Bone marrow (tissue), 2 donors: ENCODE measurements at places on chromosomes 2 and 18.
A peak's percentile ranks its signal among the peaks of the same experiment; 100 is the strongest.

DNA sequence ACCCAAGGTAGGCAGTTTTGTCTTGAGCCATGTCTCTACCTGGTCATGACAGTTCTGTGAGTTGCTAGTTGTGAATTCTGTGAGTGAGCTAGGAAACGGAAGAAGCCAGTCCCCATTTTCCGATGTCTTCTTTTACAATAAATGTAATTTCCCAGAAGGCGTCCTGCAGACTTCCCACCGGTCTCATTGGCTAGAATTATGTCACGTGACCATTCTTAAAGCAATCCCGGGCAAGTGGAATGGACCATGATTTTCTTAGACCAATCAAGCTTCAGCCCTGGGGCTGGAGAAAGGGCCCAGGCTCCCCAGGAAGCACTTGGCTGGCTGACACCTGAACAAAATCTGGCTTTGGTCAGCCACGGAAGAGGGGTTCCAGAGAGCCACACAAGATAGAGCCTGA, 10.6 kb downstream of the TMEM178A start:
- no peak for DNase-seq

GRCh38 chr2:20350041-20350712, 467 bp downstream of the PUM2 start:
- DNase-seq: peak; percentile 80

DNA sequence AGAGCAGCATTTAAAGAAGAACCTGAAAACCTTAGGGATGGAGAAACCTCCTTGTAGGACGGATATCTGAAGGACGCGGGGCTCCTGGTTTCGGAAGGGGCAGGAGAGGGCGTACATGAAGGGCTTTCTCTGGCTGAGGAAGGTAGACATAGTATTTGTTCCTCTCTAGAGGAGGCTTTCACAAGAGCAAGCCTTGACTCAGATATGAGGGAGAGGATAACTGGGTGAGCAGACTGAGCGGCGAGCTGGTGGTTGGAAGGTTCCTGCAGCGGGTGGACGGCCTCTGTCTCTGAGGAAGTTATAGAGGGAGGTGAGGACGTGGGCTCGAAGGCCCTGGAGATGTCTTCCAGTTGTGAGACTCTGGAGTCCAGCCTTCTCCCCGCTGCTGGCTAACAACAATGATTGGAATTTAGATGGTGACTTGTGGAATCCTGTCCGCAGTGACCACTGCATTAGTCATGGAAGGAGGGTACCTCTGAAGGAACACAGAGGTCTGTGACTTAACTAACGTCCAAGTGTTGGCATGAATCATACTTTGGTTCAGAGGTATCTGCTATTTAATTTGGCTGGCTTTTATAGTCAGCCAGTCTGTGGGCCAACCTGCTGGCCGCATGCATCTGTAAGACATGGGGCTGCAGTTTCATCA, 80.9 kb downstream of the ASAP2 start:
- DNase-seq: no peak

DNA sequence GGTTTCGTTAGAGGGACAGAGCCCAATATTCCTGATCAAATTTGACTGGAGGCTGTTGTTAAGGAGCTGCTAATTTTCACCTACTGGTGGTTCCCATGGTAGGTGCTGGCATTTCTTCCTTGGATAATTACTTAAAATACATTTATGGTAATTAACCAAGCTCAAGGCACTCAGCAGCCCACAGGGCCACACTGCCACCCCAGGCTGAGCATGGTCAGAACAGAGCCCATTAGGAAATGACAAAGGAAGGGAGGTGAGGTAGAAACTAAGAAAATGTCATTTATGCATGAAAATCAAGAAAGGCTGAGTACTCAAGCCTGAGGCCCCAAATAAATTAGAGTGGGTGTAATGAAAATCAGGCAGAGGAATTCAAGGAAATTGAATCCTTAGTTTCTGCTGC, 510.2 kb upstream of the GYPC start:
- DNase-seq: no peak

- peak; percentile 54 for DNase-seq
Measured at GRCh38 chr2:101463911-101464641, 10.8 kb downstream of the RFX8 start.

- no peak for DNase-seq
Measured at GRCh38 chr18:42100911-42101310, 145.9 kb downstream of the PIK3C3 start.

DNA sequence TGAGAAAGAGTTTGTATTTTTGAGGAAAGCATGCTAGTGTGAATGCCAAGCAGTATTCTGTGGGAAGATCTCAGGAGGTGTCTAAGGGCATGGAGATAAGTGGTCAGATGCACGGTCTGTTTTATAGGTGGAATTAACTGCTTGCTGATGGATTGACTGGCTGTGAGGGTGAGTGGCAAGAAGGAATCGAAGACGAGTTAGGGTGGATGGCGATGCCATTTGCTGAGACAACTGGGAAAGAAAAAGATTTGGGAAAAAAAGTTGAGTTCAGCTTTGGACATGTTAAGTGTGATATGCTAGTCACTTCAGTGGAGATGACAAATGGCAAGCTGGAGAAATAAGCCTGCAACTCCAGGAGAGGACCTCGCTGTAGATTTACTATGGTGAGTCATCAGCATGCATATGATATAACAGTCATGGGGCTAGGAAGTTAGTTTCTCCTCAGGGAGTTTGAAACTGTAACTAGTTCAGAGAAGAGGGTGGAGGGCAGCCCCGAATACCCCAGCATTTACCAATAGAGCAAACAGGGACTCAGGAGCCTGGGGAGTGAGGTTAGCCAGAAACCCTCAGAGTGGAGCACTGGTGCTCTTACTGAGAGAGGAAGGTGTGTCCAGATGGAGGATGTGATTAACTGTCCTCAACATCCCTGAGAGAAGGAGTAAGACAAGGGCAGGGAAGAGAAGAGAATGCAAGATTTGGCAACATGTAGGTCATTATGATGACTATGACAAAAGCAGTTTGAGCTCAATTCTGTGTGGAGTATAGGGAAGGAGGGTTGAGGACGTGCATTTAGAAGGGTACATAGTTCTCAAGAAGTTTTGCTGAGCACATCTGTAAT, 2.0 kb upstream of the HK2 start:
- DNase-seq: peak; percentile 97

DNA sequence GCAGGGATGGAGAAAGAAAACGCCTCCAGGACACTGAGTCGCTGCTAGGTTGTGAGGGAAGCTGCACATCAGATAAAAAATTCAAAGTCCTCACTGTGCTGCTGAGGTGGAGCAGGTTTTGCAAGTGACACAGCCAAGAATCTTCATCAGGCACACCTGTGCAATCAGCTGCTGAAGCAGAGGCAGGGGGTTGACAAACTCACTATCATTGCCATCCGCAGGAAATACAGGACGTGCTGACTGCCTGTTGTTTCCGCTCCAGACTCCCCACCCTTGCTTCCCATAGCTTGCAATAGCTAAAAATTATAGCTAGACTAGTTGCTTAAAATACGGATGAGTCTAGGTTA, 147.8 kb upstream of the FHL2 start:
- DNase-seq: no peak

GRCh38 chr2:4618141-4618540, 914.8 kb downstream of the DCDC2C start:
- no peak for DNase-seq

DNA sequence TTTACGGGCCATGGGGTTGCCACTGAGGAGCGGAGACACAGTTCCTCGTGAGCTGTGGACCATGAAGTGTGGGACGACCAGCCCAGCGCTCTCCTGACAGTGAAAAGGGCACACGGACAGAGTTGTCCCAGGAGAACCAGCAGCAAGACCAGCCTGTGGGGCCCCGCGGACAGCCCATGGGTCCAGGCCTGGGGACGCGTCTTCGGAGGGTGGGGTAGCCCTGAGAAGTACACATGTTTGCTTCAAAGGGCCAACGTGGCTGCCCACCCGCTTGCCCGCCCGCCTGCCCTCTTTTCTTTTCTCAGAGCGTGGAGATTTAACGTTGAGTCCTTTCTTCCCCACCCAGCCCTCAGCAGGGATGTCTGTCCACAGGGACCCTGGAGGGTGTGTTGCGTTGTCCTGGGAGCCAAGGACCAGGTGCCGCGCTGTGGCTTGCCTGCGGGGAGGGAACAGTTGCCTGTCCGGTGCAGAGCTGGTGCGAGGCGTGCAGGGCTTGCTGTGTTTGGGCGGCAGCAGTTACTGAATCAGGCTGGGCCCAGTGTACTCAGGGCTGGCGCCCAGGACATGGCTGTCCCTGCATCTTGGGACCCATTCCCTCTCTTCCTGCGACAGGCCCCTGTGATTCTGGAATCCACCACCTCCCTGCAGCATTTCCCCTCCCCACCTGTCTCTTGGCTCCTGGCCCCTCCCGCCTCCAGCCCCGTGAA, 120.1 kb upstream of the HDAC4 start:
- no peak for DNase-seq

DNA sequence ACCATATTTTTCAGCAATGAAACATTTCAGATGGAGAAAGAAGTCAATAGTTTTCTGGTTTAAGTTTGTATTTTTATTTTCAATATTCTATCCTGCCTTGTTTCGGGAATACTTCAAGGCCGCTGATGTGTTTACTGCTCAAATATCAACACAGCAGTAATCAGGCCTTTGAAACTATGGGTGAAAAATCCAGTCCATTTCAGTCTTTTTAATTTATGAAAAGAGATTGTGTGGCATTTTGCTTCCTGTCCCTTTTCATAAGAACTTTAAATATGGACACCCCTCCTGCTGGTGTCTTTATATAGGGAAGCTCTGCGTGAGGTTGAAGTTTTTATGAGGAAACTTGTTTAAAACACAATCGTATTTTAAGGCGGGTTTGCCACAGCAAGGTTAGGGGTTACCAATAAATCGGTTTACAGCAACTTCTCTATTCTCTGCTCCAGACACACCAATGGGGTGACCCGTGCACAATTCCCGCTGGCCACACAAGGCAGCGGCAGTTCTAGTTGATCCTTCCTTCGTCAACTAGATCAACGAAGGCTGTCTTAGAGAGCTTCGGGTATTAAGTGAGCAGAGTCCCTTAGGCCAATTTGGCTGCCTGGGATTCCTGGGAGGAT, 1.2 kb upstream of the TANC1 start:
- no peak for DNase-seq

DNA sequence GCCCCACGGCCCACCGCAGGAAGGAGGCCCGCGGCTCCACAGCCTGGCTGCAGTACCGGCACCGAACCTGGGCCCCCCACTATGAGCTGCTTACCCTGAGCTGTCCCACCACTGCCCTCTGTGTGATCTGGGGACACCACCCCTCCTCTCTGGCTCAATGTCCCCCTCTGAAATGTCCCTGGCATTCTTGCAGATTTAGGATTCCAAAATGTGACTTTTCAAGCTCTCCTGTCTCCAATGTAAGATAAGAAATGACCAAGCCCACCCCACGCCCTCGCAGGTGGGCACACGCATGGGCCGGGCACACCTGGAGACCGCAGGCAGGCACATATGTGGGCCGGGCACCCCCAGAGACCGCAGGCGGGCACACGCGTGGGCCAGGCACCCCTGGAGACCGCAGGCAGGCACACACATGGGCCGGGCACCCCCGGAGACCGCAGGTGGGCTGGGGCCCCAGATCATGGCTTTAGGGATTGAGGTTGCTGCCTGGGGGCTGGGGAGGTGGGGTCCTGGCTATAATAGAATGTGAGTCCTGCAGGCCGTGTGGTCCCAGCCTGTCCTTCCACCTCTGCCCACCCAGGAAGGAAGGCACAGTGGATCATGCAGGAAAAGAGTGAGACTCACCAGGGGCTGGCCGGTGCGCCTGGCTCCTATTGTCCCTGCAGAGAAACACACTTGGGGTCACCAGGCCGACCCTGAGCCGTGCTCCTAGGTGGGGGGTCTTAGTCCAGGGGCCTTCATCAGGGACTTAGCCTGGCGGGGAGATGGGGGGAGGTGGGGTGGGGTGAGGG, 7.2 kb downstream of the PDCD1 start:
- DNase-seq: no peak

GRCh38 chr2:218734190-218734975, 23.7 kb downstream of the TTLL4 start:
- no peak for DNase-seq

- no peak for DNase-seq
Measured at GRCh38 chr2:117536139-117536538, 278.4 kb upstream of the DDX18 start.

DNA sequence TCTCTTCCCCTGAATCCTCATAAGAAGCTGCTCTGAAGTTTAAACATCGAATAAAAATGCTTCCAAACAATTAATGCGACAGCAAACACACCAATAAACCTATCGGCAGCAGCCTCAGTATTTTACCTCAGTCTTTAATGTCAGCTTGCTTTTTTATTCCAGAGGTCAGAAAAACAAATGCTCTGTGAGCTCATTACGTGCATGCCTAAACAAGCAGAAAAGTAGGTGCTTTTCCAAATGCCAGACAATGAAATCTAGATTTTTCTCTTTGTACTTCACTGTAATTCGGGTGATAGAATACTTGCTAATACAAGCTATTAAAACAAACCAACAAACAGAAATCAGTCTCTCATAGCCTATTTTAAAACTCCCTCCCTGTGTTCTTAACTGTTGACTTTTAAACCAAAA, 381.5 kb downstream of the NRXN1 start:
- DNase-seq: no peak

DNA sequence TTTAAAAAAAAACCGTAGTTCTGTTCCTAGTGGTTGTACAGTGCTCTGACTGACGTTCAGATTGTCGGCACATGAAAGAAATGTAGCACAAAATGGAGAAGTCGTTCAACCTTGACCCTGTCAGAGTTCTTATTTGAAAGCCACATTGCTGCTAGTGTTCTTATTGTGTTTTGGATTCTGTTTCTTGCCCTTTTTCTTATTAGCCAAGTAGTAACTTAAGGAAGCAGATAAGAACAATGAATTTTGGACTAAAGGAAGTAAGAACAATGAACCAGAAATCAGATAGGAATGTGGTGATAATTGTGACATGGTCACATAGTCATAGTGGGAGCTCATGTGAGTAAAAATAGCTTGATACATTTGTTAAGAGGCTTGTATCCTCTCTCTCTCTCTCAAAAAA, 45.9 kb downstream of the RPIA start:
- no peak for DNase-seq

- no peak for DNase-seq
Measured at GRCh38 chr2:46821600-46821999, 94.0 kb downstream of the MCFD2 start.

DNA sequence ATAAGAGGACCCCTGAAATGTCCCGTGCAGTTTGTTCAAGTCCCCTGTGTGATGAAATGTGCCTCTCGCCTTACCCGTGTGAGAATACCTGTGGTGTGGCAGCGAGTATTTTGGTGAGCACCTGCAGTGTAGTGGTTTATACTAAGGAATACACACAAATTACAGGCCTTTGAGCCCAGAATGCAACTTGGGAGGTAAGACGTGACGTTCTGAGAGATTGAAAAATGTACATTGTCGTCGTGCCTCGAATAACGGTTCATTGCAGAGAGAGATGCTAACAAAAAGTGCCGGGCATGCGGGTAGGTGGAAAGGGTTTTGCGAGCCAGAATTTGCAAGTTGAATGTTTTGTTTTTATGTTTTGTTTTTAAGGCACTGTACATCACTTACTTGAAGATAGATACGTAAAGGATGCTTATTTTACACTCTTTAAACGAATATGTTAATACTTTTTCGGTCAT, 867 bp downstream of the RBBP8 start:
- DNase-seq: no peak

- no peak for DNase-seq
Measured at GRCh38 chr18:28903306-28903705, 726.4 kb upstream of the CDH2 start.

- no peak for DNase-seq
Measured at GRCh38 chr18:44654573-44654972, 26.1 kb upstream of the SETBP1 start.
